ENCODE measurements at places on chromosomes 2 and 18. TPM values are rescaled to one million over a fixed set of nuclear protein-coding genes. Genes with fewer than 3 reads are reported as not detected.

TPO gene
- not detected for total RNA-seq

DNA sequence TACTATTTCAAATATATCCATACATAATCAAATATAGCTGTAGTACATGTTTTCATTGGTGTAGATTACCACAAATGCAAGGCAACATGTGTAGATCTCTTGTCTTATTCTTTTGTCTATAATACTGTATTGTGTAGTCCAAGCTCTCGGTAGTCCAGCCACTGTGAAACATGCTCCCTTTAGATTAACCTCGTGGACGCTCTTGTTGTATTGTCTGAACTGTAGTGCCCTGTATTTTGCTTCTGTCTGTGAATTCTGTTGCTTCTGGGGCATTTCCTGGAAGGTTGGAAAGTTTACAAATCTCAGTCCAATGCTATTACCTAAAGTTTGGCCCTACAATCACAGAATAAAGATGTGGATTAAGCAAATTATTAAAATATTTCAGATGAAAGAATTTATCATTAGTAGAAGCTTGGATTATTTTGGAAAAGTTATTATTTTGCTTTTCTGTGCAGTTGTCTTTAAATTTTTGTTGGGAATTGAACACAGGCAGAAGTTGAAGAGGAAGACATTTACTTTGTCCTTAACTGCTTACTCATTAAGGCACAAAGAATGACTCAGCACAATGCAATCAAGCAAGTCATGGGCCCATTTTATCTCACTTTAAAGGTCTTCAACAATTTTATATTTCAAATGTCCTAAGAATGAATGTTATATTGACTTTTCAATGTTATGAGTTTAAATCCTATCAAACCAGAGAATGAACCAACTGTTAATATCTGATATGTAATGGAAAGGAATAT lies 103.4 kb upstream of the CAVIN2 start:
- DNase-seq = no peak

- no peak for DNase-seq
Measured at GRCh38 chr2:178827739-178828485, 20.7 kb upstream of the TTN start.

ALK gene
- total RNA-seq = not detected

ARHGEF4 gene
- total RNA-seq = 2.1 TPM

GRCh38 chr2:96505231-96505889 lies at the start of gene NEURL3:
Gene NEURL3, minus strand, starts transcription at chr2:96505357. Its CDS starts 71 bp downstream, at chr2:96505286.
- DNase-seq = no peak

DNA sequence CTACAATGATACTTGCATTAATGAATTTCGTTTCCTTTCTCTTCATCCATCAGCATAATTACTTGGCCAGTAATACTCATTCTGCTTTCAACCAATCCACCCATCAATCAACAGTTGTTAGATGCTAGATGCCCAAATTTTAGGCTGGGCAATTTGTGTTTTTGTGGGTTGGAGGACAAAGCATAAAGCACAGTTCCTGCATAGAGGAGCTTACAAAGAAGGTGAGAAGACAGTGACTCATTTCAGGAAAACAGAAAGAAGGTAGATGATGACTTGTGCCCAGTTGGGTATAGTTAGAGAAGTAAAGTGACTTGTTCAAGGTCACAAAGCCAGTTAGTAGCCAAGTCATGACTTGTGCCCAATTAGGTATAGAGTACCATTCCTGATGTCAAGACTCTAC lies 1186.8 kb upstream of the CELF4 start:
- DNase-seq = no peak

DNA sequence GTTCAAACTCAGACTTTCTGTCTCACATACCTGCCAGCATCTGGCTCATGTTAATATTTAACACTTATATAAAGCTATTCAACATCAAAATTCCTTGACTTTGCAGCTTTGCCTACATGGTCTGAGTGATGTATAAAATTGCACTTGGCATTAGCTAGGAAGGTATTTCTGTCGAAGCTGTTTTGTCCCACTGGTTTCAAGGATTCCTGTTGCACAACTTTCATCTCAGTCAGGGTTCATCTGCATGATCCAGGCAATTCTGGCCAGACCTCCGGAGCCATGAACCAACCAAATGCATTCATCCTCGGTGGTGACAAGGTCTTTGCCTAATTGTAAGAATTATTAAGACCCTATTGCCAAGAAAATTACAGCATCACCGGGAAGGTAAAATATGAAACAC lies 185.4 kb downstream of the ZEB2 start:
- DNase-seq = no peak

DNA sequence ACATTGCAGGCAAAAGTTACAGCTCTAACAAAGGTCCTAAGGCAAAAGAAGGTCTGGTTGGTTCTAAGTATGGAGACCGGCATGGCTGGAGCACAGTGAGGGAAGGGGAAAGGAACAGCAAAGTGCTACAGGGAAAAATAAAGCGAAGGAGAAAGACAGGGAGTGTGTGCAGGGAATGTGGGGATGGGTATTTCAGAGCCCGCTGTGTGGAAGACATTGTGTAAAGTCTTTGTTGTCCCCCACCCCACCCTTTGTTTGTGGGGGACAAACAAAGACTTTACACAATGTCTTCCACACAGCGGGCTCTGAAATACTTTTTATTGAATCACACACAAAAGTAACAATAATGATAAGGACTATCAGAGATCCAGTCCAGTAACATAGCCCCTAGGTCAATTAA lies 28.9 kb upstream of the C2orf15 start:
- no peak for DNase-seq

DNA sequence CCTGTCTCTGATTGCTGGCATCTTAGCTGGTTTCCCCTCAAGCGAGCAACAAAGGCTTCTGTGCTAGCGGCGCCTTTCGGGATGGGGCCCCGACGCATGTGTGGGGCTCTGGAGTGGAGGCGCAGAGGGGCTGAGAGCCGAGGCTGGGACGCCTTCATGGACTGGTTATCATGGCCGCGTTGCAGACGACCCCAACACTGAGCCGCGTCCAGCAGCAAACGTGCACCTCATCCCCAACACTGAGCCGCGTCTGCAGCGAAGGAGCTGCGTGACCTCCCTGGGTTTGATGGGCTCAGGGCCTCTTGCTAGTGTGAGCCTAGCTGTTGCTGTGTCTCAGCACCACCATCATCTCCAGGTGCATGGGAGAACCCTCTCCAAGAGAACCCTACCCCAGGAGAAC lies 123.7 kb upstream of the CTDP1 start:
- DNase-seq = no peak

GRCh38 chr2:236600892-236601291 lies 31.3 kb downstream of the ACKR3 start:
- no peak for DNase-seq
